ENCODE measurements at places on chromosomes 1 and 21.
A peak's percentile ranks its signal among the peaks of the same experiment; 100 is the strongest.

- no peak for DNase-seq
These were observed 176.5 kb downstream of the EIF4G3 start for GRCh38 chr1:21000245-21000594.

- DNase-seq, result no peak
These were observed 23.0 kb upstream of the RBBP5 start for GRCh38 chr1:205144751-205145150.

DNA sequence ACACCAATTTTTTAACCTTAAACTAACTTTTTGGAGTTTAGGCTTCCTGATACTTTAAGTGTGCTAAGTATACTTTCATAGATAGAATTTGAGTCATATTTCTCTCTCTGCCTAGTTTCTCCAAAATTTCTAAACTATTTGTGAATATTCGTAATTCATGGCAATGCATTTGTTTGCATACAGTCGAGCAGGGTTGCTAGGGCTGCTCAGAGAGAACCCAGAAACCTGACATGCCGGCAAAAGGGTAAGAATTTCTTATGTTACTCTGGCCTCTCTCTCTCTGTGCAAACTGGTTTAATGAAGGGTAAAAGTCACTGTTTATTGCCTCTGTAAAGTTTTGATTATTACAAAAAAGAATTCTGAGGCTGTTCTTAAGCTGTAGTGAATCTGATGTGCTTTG lies 25.1 kb upstream of the SLC9A1 start:
- DNase-seq, result no peak

- DNase-seq, result no peak
These were observed 42.6 kb upstream of the VAV3 start for GRCh38 chr1:108007531-108007930.

DNA sequence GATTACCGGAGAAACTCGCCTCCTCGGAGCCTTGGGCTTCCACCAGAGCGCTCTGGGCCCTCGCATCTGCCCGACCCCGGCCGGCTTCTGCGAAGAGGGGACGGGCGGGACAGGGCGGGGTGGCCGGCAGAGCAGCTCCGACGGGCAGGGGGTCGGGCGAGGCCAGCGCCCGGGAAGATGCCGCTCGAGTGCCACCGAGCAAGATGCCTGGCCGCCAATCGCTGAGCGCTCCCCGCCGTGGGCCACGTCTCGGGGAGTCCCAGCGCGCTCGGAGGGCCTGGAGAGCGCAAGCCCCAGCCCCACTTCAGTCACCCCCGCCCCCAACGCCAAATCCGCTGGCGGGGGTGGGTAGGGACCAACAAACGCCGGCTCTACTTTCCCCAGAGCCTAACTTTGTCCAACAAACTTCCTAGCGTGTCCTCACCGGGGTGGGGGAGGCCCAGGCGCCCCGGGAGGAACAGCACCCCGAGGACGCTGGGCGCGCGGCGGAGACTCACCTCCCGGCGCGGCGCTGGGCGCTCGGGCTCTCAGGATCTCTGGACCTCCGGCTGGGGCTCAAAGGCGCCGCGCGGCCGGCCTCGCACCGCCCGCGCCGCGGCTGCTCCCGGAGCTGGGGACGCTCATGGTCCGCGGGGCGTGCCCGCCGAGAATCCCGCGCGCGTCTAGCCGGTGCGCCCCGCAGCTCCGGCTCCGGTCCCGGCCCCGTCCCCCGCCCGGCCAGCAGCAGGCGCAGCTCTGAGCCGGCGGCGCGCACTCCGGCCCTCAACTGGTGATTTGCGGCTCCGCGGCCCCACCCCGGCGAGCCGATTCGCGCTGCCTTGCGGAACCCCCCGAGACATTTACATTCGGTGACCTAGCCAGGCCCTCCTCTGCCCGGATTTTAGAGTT lies at the start of gene BCAR3:
TSS of gene BCAR3 (minus strand) at position 737 of the 888 bp plus-strand sequence. CDS start 6,907 bp downstream, outside the sequence.
- peak; percentile 45 for DNase-seq

GRCh38 chr1:223175633-223176032 lies 32.6 kb upstream of the TLR5 start:
- DNase-seq, result no peak

DNA sequence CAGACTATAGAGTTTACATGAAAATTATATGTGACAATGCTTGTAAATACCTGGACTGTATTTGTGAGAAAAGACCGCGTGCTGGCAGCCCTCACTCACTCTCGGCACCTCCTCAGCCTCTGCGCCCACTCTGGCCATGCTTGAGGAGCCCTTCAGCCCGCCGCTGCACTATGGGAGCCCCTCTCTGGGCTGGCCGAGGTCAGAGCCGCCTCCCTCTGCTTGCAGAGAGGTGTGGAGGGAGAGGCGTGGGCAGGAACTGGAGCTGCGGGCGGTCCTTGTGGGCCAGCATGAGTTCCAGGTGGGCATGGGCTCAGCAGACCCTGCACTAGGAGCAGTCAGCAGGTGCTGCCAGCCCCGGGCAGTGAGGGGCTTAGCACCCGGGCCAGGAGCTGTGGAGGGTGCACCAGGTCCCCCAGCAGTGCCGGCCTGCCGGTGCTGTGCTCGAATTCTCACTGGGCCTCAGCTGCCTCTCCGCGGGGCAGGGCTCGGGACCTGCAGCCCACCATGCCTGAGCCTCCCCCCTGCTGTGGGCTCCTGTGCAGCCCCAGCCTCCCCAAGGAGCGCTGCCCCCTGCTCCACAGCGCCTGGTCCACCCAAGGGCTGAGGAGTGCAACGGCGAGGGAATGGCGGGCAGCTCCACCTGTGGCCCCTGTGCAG lies 482.5 kb downstream of the AGBL4 start:
- no peak for DNase-seq

GRCh38 chr1:80925130-80925805 lies 875.5 kb upstream of the ADGRL2 start:
- no peak for DNase-seq

DNA sequence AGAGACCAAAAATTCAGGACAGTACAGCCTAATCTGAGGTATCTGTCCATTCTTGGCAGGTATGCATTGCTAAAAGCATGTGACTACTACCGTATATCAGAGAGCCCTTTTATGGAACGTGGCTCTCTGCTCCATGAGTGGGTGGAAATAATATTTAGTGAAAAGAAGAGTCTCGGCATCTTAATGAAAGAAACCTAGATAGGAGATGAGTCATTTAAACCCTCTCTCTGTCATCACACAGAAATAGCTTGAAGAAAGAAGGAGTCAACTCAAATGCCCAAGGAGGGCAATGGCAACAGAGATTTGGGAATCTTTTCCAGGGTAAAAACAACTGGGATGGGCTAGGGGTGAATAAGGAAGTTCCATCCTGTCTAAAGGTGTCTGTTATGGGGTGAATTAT lies 528.2 kb downstream of the SMYD3 start:
- DNase-seq, result no peak

DNA sequence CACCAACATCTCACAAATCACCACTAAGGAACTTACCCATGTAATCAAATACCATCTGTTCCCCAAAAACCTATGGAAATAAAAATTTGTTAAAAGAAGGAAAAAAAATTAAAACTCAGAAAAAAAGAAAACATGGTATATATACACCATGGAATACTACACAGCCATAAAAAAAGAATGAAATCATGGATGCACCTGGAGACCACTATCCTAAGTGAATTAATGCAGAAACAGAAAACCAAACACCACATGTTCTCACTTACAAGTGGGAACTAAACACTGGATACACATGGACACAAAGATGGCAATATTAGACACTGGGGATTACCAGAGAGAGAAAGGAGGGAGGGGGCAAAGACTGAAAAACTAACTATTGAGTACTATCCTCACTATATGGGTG lies 50.4 kb downstream of the ZSWIM5 start:
- DNase-seq, result no peak

DNA sequence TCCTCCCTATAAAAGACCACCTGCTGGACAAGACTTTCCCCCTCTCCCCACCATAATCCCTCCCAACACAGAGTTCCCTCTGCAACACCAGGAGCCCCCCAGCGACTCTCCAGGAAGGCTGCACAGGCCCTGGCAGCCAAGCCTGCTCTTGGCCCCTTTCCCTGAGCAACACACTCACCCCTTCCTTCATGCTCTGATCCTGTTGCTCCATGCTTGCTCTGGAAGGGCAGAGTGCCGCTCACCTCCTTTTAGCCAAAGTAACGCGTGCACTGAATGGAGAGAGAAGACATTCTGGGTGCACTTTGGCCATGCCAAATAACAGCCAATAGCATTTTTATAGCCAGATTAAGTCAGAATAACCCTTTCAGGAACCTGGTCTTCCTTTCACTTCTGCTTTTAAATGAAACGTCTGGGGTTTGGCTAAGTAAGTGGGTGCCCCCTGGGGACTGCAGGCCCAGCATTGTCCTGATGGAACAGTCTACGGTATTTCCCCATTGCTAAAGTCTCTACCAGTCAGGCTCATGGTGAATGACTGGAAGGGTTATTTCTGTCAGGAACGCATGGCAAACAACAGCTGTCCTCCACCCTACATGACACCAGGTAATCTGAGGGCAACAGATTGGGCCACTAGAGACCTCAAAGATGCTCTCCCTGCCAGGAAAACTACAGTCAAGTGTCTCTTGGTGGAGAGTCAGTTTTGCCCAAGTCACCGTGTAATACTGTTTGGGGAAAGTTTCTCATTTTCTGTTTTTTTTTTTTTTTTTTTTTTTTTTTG lies at the start of gene SLC2A5:
TSS of gene SLC2A5 (minus strand) at position 310 of the 775 bp plus-strand sequence. CDS start at position 211, 99 bp downstream.
- DNase-seq, result no peak

GRCh38 chr1:51439053-51439452 lies 80.0 kb downstream of the EPS15 start:
- no peak for DNase-seq

- DNase-seq, result no peak
These were observed 4.9 kb downstream of the PRKAB2 start for GRCh38 chr1:147167365-147167764.

GRCh38 chr1:160009801-160010200 lies 22.0 kb downstream of the PIGM start:
- DNase-seq, result no peak

DNA sequence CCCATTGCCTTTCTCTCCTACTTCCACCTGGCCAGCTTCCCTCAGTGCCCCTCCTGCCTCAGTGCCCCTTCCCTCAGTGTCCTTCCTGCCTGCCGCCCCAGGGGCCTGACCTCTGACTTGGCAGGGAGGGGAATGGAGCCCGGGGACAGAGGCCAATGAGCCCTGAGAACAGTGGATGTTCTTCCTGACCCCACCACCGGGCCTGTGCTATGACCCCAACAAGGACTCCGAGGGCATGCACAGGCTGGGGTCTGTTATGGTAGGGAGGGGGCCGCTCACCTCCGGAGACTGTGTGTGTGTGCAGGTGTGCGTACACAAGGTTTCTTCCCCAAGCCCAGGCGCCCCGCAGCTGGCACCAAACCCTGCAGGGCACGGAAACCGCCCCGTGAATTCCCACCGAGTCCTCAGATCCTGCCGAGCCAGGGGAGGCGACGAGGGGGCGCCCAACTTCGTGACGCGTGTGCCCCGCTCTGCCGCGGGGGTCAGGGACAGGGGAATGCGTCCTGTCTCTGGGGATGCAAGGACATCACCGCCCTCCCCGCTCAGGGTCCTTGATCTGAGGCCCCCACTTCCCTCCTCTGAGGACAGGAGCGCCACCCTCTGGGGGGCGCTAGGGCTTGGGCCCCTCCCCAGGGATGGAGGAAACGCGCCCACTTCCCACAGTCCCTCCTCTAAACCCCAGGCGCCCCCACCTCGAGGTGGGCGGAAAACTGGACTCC lies 766 bp downstream of the RAP1GAP start:
- DNase-seq, result no peak

DNA sequence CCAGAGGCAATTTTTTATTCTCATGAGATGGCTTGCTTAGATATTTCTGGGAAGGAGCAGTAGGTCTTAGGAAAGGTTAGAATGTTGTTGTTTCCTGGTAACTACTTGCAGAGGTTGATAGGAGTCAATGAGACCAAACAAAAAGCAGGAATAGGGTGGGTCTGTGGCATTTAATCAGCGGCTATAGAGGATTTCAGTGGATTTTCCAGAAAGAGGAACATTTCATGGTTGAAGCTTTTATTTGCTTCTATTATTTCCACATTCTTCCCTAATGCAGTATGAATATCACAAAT lies 111.3 kb upstream of the PALMD start:
- DNase-seq, result no peak

- no peak for DNase-seq
These were observed 4.1 kb downstream of the DCAF8 start for GRCh38 chr1:160258177-160258798.

DNA sequence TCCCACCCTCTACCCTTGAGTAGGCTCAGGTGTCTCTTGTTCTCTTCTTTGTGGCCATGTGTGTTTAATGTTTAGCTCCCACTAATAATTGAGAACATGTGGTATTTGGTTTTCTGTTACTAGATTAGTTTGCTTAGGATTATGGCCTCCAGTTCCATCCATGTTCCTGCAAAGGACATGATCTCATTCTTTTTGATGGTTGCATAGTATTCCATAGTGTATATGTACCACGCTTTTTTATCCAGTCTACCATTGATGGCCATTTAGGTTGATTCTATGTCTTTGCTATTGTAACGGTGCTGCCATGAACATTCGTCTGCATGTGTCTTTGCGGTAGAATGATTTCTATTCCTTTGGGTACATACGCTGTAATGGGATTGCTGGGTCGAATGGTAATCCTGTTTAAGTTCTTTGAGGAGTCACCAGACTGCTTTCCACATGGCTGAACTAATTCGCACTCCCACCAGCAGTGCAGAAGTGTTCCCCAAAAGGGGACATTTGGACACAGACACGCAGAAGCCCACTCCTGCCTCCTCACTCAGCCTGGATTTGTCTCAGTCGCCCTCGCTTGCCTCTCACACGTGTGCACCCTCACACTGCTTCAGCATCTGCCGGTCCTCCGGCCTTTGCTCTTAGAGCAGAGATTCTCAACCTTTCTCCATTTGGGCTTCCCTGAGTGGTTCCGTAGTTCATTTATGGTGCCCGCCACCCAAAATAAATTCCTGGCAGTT lies 3.7 kb downstream of the MX2 start:
- no peak for DNase-seq

DNA sequence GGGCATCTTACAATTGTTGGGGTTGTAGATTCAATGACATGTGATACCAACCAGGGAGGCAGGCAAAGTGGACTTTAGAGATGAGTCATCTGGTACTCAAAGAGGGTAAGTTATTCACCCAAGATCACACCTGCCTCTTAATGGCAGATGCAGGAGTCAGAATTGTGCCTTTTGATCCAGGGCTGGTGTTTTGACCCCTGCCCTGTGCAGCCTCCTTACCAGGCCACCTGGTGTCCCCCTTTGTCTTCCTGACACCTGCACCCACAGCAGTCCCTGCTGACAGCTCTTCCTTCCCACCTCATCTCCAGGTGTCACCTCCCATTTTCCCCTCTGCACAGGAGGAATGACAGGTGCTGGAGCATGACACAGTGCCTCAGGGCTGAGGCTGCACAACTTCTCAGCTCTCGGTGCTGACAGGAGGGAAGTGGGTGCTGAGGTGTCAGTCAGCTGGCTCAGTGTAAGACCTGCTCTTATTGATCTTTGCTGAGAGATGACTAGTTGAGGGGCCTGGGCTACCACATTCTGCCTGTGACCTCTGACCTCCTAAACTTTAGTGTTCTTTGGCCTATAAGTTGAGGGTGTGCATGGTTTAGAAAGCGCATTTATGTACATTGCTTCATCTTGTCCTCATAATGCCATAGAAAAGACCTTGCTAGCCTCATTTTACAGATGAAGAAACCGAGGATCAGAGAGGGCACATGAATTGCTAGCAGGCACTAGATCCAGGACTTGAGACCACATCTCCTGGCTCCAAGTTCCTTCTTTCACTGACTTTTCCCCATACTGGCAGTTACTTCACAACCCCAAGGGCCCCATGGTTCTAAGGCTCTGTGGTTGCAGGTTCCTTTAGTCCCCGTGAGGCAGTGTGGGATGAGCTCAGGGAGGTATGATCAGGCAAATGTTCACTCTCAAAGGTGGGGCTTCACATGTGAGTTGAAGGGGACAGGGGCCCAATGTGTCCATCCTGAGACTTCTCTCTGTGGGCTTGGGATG lies 31.3 kb downstream of the CACNA1E start:
- DNase-seq, result no peak
